ENCODE measurements at places on chromosomes 5 and 9.
A peak's percentile ranks its signal among the peaks of the same experiment; 100 is the strongest.

DNA sequence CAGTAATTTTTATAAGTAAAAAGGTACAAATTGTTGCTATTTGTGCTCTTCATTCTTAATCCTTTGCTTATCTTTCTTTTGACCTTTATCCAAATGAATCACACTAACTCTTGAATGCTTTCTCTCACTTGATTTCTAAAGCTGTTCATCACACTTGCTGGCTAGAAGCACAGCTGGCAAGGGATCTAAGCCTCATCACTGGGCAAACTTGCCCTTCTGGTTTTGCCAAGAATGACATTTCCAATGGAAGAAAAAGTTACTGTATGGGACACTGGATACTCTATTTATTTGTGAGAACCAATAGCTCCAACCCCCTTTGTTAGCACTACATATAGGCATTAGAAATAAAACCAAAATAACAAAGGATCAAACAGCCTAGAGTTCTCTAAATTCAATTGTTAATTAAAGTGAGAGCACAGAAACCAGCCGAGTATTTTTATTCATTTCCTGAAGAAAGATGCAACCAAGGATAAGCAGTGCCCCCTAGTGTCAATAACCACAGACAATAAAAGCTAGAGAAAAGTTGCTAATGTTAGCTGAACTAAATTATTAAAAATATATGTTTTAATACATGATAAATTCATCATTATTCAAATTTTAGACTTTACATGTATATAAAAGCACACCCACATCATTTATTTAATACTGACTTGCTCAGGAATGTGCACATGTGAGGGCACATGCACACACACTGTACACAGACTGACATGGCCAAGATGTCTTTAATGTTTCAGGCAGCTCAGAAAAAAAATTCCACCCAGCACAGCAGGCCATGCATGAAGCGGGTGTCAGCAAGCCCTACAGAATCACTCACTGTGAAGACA, 59.8 kb upstream of the POU5F2 start:
- DNase-seq = no peak

- DNase-seq = no peak
These were observed 15.8 kb downstream of the MCIDAS start for GRCh38 chr5:55211184-55211874.

DNA sequence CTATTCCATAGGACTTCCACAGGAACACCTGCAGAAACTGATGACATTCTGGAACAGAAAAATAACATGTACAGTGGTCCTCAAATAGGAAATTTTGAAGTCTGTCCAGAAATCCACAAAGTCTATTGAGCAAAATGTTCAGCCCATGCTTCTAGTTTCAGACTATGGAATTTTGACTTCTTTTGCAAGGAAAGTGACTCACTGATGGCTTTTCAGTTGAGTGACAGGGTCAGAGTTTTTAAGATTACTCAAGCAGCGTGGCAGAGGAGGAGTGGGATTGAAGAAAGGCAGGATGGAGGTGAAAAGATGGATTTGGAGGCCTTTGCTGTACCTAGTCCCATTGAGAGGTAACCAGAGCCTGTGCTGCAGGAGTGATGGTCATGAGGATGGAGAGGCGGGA, 151.5 kb downstream of the GOLPH3 start:
- DNase-seq = no peak

DNA sequence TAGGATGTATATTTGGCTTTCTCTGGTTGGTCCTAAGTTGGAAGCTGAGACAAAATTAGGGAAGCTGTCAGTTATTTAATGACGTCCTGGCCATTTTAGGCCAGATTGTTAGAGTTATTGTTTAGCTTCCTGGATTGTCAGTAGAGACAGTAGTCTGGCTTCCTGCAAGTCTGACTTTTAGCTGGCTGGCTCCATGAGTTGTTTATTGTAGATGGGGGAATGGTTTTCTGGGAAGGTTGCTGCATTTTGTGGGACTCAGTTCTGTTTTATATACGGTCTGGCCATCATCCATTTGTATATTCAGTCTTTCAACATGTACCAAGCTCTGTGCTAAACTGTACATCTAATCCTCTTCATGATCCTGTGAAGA, 68.3 kb downstream of the SGCD start:
- DNase-seq = no peak

GRCh38 chr5:52491071-52491787, 296.5 kb upstream of the ITGA1 start:
- DNase-seq = no peak

- DNase-seq = no peak
These were observed 28.4 kb downstream of the NNT start for GRCh38 chr5:43631182-43631910.

- no peak for DNase-seq
These were observed 57.0 kb upstream of the BOD1 start for GRCh38 chr5:173673295-173674101.

GRCh38 chr9:14423815-14424261, 109.9 kb upstream of the NFIB start:
- no peak for DNase-seq

GRCh38 chr9:5186416-5187169, 1.2 kb upstream of the INSL6 start:
- DNase-seq = peak; percentile 13

DNA sequence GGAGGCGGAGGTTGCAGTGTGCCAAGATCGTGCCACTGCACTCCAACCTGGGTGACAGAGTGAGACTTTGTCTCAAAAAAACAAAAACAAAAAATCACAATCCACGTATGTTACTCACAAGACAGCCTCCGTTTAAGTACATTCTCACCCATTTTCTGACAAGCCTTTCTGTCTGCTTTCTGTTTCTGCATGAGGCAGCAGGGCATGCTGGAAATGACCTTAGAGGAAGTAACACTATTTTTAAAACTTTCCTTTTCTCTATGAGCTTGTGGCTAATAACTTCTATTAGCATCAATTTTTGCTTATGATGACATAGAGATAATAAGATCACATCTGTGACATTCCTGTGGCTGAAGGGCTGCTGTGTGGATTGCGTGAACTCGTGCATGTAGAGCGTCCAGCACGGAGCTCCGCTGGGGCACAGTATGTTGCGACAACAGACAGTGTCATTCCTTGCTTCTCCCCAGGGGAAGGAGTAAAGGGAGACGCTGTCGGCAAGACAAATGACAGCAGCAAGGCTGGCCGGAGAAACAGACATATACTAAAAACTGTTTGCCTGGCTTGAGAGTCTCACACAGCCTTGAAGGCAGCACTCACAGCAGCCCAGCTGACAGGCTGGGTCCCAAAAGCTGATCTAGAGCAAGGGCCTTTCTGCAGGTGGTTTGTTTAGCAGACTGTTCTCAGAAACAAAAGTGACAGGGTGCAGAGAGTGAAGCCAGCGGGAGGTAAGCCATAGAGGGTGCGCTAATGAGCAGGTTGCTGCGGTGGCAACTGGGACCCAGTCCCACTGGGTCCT, 1.6 kb downstream of the BTNL3 start:
- DNase-seq = no peak

DNA sequence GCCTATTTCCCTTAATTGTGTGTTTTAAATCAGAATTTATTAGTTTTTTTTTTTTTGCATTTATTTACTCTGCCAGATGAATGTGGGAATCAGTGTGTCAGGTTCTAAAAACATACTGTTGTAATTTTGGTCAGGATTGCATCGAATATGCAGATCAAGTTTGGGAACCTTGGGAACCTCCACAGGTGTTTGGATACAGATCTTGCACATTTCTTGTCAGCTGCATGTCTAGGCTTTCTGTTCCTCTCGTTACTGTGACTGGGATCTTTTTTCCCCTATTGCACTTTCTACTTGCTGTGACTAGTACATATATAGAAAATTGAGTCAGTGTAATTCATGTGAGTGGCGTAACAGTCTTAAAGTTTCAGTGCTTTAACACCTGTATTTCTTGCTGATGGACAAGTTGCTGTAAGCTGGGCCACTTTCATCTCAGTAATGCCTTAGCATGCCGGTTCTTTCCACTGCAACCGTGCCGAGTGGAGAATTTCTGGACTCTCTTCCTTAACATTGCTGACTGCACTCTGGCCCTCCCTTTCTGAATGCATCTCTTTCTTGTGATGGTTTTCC, 112.5 kb downstream of the TENT4A start:
- DNase-seq = no peak

DNA sequence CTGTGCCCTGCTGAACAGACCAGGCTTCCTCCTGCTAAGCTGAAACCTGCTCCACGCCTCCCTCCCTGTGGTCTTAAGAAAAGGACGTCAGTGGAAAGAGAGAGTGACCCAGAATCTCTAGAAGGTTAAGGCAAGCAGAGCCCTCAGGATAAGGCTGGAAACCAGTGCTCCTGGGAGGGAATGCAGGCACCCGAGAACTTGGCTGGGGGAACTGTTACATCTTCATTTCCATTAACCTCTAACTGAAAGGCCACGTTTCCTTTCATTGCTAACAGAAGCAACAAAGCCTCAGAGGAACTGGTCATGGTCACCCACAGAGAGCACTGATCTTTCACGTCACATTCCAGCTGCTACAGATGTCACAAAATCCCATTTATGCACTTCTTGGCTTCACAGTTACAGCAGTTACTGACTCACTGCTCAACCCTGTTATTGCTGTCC, 26.1 kb upstream of the AKNA start:
- no peak for DNase-seq

GRCh38 chr9:41229408-41230401, 40.6 kb upstream of the ZNG1F start:
- no peak for DNase-seq

DNA sequence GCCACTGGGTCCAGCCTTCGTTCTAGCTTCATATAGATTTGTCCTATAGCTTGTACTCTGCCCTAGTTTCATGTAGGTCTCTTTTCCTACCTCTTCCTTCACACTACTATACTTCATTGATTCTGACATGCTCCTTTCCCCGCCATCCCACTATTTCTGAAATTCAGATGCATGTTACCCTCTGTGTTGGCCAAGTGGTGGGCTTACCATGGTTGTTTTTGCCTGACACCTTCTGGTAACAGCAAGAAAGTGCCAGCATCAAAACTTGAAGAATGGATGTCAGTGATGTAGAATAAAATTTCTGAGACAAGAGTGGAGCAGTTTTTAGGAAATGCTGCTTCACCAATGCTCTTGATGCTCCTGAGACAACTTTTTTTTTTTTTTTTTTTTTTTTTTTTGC, 19.5 kb upstream of the SERINC5 start:
- no peak for DNase-seq

DNA sequence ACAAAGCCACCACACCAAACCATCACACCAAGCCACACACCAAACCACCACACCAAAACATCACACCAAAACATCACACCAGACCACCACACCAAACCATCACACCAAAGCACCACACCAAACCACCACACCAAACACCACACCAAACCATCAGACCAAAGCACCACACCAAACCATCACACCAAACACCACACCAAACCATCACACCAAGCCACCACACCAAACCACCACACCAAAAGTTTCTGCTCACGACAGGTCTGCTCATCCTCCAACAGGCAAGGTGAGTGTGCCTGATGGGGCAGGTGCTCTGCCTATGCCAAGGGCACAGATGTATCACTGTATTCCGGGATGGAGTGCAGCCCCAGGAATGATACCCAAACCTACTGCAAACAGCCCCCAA, 87.9 kb upstream of the FSTL4 start:
- DNase-seq = no peak

DNA sequence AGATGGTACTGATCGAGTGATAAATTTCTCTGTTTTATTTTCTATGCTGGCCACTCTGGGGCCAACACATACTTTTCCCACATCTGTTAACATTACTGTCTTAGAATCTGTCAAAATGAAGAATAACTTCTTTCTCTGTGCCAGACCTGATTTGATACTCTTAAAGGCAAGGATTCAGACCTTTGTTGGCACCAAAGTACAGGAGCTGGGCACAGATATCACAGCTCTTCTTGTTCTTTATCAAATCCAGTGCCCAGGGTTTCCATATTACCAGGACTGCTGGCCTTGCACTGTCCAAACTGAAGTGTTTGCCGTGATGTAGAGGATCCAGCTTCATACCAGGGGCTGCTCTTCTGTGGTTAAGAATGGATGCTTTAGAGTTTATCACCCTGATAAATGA, 20.9 kb downstream of the ZNF474 start:
- DNase-seq = no peak

DNA sequence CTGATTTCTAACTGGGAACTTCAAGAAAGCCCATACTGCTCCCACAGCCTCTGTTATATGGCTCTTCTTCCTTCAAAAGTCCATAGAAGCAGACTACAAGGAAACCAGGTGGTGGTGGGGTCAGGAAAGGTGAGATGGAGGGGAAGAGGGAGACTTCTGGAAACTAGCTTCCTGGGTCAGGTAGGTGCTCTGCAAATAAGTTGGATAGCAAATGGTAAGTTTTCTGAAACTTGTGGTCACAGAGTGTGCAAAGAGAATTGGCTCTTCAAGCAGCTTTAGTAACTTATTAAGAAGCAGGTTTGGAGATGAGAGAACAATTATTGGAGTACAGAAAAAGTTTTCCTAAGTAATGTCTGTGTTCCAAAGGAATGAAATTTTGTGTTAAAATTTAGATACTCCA, 316.9 kb downstream of the ADGRV1 start:
- DNase-seq = no peak

DNA sequence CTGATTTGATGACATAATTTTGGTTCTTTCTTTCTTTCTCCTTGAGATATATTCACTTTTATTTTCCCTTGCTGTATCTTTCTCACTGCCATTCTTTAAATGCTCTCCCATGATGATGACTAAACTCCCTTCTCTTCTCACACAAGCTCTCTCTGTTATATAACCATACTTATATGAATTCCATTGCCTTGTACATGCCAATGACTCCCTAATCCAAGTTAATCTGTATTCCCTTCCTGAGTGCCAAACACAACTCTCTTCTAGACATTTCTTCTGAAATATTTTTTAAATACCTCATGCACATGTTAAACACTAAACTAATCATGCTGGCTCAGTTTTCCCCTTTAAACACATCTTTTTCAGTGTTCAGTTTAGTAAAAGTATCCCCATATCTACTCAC, 62.2 kb upstream of the ST8SIA4 start:
- DNase-seq = no peak

GRCh38 chr9:111272581-111272980, 57.4 kb downstream of the OR2K2 start:
- no peak for DNase-seq

DNA sequence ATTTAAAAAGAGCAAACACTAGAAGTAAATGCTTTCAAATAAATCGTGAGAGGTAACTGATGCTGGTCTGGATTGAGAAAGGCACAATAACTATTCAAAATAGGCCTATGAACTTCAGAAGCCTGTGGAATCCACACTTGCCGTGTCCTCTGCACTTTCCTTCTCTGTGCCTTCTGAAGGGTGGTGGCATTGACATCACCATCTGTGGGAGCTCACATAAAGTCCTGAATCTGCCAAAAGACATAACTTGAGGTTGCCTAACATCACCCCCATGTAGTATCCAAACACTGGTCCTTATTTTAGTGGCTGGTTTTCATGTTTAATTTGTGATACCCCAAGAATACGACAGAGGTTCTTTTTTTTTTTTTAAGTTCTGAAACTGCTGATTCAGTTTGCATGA, 59.8 kb downstream of the IRF1 start:
- no peak for DNase-seq

- no peak for DNase-seq
These were observed 549.9 kb upstream of the KLF4 start for GRCh38 chr9:108039493-108039892.

- DNase-seq = no peak
These were observed 22.9 kb upstream of the ACTBL2 start for GRCh38 chr5:57505272-57506200.

- DNase-seq = no peak
These were observed 128.6 kb downstream of the MYO10 start for GRCh38 chr5:16807547-16807864.
